ENCODE measurements at places on chromosomes 7 and 10.

GRCh38 chr10:122417667-122418066 is 36.8 kb upstream of the ARMS2 start:
- DNase-seq = no peak

DNA sequence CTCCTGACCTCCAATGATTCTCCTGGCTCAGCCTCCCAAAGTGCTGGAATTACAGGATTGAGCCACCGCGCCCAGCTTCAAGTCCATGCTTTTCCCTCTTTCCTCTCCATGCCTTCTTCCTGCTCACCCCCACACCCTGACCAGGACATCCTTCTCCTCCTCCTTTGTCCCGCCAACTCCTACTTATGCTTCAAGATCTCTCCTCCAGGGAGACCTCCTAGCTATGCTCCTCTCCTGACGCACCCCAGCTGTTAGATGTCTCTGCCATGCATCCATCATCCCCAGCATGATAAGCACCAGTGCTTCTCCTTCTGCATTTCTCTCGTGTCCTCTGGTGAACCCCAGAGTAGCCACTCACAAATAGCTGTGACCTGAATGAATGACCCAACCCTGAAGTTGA is 21.1 kb downstream of the SRRM3 start:
- DNase-seq = no peak

DNA sequence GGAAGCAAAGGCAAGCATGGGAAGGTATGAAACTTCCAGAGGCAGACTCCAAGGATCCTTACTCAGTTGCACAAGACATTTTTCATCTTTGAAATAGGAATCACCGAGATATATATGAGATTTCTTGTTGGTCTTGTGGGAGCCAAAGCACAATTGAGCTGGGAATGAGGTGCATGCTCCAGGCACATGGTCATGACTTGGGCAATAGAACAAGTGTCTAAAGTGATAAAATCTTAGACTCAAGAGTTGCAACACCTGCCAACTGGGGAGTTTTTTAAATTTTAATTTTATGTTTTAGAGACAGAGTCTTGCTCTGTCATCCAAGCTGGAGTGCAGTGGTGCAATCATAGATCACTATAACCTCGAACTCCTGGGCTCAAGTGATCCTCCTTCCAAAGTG is 169.5 kb upstream of the ADCY1 start:
- no peak for DNase-seq

- DNase-seq = no peak
These were observed 3.8 kb downstream of the LMTK2 start for GRCh38 chr7:98110249-98111022.

GRCh38 chr7:106793015-106793975 is 71.8 kb upstream of the PIK3CG start:
- no peak for DNase-seq

GRCh38 chr7:13016592-13017332 is 329.3 kb downstream of the ARL4A start:
- DNase-seq = no peak
